ENCODE measurements at places on chromosomes 12 and 14.

DNA sequence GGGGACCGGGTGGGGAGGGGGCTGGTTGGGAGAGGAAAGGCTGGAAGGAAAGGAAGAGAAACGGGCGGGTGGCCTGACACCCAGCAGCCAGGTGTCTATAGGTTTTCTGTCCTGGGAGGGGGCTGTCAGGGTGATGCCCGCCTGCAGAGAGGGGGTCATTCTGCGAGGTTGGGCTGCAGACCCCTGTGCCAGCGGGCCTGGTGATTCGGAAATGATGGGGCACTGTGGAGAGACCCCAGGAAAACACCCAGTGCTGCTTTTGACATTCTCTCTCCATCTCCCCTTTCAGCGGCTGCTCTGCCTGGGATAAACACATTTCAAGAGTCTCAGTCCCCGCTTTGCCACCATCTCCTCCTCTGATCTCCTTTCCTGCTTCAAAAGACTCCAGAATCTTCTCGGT is 168.5 kb upstream of the RTL1 start:
- no peak for DNase-seq

DNA sequence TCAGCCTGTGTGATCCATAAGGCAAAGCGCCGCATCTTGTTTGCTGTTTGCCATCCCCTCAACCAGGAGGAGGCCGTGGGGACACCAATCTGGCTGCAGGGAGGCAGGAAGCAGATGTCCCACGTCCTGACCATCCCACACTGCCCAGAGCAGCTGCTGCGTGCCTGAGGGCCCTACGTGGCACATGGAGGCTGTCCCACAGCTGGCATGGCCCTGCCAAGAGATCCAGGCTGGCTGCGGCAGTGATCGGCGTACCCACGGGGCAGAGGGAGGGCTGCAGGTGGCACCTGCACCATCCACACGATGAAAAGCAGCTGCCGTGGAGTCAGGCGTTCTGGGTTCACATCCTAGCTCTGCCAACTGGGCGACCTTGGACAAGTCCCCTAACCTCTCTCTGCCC is 42.0 kb downstream of the NCOR2 start:
- peak; percentile 25 for DNase-seq

- DNase-seq: no peak
These were observed 1122.4 kb upstream of the USP15 start for GRCh38 chr12:61137677-61138414.

GRCh38 chr14:31933716-31934115 is 143.4 kb upstream of the ARHGAP5 start:
- DNase-seq: peak; percentile 56

DNA sequence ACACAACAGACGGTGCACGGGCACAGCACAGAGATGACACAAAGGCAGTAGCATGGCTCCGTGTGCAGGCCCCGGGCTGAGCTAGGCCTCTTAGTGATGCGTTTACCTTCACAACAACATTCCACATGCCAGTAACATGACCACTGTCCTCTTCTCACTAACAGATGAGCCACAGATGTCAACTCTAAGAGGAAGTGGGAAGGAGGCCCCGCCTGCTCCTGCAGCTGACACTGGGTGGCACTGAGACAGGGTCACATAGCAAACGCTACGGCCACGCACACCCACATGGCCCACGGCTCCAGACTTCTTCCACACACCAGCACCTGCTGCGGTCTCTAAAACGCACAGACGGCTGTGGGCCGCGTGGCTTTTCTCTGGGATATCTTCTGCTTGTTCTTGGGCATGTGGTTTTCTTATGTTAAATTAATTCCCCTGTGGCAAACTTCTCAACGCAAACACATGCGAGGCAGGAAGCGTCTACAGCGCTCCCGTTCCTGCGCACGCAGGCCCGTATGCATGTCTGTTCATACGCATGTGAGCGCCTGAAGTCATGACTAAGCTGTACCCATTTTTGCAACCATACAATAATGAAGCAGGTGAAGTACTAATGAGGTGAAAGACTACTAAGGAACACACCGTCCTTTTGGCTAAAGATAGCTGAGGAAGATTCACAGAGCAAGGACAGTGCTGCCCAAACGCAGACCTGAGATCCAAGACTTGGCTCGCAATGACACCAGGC is 26.8 kb downstream of the AMN start:
- no peak for DNase-seq

GRCh38 chr12:53984901-53985691 is at the start of gene HOXC10:
Gene HOXC10, plus strand, starts transcription at chr12:53985146. Its CDS starts 114 bp downstream, at chr12:53985260.
- peak; percentile 85 for DNase-seq

GRCh38 chr12:98741556-98742265 is 96.6 kb downstream of the APAF1 start:
- no peak for DNase-seq

- DNase-seq: no peak
These were observed 116.4 kb downstream of the NUBPL start for GRCh38 chr14:31677630-31678029.

DNA sequence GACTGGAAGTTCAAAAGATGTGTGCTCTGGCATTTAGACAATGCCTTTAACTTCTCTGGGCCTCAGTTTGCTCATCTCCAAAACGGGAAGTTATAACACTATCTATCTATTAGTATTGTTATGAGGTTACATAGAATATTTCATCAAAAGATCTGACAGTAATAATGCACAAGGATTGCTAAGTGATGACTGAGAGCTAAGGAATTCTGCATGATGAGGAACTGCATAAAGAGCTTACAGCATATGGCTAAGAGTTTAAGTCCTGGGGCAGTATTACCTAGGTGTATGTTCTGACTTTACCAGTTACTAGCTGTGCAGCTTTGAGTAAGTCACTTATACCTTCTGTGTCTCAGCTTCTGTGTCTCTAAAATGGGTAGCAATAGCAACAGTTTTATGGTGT is 160.1 kb upstream of the TMPO start:
- DNase-seq: no peak

GRCh38 chr14:90299408-90299807 is 32.3 kb downstream of the NRDE2 start:
- no peak for DNase-seq

DNA sequence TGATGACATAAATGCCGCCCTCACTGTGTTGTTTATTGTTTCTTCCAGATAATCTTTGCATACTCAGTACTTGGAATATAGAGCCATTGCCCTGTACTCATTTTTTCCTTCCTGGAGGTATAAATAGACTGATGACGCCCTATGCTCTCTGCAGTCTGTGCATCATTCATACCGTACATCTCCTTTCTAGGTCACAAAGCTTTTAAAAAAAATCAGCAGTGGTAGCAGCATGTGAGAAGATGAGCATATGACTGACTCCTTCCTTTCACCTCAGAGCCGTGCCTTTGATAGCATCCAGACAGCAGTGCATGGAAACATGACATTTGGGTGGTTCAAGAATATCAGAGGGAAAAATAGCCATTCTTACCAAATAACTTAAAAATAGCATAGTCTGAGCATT is 77.3 kb downstream of the PDE3A start:
- peak; percentile 46 for DNase-seq

DNA sequence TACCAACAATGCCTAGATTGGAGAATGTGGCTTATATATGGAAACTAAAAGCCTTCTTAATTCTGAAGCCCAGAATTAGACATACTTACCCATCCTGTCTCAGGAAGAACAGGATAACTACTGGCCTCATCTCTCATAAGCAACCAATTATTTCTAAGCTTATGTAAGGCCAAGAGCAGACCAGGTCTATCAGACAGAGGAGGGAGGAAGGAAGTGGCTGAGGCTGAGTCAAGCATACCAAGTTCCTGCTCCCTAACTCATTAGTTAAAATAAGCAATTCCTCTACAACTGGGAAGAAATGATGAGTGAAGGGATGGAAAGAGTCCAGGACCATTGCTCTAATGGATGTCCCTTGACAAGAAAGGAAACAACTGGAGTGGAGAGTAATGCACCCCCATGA is 27.0 kb upstream of the INSM2 start:
- DNase-seq: peak; percentile 91

DNA sequence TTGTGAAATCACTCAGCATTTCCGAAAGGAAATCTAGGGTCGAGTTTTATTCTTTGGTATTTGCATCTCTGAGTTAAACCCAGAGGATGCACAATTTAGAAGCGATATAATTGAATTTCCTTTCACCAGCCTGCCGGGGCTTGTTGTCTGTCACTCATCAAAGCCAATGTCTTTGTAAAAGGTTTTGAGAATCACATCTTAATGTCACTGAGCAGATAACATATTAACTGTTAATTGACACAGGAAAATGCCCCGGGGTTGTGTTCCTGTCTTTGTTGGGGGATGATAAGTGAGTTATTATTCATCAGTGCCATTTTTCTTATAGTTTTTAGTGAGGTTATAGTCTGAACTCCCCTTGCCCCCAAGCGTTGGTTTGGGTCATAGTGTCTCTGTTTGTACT is 73.4 kb downstream of the DUSP6 start:
- peak; percentile 59 for DNase-seq

DNA sequence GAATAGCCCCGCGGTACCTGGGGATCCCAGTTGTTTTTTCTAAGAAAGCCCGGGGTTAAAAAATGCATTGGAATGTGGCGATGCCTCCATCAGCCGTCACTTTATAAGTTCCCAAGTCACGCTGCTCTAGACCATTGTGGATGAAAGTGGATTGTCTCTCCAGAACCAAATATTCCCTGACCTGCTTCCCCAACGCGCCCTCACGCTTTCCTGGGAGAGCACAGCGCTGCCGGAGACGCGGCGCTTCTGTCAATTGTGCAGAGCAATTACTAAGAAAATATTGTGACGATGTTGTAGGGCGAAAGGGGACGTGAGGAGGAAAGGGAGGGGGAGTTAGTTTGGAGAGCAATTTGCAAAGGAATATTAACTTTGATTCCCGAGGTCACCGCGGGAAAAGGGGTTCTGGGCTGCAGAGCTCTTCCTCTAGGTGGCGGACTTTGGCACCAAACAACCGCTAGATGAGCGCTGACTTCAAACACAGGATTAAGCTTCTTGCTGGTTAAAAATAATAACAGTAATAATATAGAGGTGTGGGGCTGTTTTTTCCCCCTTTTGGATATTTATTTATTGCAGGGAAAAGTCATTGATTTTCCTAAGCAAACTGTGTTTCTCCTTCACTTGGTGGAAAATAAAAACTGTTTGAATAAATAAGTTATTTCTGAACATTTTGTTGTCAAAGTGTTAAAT is 9.6 kb upstream of the FOXG1 start:
- DNase-seq: peak; percentile 71

DNA sequence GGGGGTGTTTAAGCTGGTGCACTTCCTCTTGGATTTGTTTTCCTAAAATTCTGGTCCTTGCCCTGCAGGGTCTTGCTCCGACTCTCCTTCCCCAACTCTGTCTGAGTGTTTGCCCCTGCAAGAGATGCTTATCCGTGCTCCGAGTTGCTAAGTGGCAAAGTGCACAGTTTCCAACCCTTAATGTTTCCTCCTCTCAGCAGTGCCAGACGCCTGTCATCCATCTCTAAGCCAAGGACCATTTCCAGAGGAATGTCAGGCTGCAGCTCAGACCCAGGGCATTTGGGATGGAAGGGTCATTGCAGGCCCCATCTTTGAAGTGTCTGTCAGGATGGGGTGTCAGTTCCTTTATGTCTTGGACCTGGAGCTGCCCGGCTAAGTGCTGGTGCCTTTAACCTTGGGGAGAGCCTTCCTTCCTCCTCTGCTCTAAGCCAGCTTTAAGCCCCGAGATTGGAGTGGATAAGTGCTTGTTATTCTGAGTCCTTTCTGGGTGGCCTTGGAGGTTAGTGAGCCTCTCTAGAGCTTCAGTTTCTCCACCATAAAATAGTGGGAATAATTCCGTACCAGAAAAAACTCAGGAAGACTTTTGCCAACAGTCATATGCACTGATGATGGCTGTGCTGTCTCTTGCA is 15.0 kb downstream of the WNT5B start:
- DNase-seq: no peak

DNA sequence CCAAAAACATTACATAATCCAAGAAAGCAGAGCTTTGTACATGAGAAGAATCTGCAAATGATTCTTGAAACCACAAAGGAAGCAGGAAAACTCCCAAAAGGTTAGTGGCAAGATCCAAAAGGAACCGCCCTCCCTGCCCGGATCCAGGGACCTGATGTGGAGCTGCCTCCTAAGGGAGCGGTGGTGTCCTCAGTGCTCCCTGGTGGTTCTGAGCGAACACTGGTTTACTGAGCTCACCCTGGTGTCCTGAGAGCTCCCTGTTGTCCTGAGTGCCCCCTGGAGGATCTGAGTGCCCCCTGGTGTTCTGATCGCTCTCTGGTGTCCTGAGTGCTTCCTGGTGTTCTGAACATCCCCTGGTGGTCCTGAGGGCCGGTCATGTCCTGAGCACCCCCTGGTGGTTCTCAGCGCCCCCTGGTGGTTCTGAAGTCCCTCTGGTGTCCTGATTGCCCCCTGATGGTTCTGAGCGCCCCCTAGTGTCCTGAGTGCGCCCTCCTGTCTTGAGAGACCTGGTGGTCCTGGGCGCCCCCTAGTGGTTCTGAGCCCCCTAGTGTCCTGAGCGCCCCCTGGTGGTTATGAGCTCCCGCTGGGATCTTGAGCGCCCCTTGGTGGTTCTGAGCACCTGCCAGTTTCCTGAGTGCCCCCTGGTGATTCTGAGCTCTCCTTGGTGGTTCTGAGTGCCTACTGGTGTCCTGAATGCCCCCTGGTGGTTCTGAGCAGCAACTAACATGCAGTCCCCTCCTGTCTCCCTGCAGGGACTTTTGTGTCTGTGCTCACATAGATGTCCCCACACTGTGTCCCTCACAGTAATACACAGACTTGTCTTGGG is 891.1 kb downstream of the TMEM121 start:
- peak; percentile 7 for DNase-seq

- DNase-seq: no peak
These were observed 4.0 kb downstream of the P2RX2 start for GRCh38 chr12:132622437-132623071.

DNA sequence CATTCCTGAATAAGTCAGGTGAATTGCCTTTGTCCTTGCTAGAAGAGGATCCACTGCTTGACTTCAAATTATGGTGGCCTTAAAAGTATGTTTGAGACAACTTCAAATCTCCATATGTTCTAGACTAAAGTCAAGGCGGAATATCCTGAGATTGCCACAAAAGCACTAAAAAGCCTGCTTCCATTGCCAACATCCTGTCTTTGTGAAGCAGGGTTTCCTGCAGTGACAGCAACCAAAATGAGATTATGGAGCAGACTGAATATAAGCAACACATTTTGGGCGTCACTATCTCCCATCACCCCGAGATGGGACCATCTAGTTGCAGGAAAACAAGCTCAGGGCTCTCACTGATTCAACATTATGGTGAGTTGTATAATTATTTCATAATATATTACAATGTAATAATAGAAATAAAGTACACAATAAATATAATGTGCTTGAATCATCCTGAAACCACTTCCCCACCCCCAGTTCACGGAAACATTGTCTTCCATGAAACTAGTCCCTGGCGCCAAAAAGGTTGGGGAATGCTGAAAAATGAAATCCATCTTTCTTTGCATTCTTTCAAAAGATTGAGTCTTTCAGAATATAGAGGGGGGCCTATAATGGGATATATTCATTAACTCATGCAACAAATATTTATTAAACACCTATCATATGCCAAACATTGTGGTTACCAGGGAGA is 143.7 kb downstream of the GPHN start:
- peak; percentile 63 for DNase-seq
